ENCODE measurements at places on chromosomes 12 and 14.

- no peak for DNase-seq
- H3K27me3 ChIP-seq, result no peaks in the 10 kb centered on the region
- H3K4me3 ChIP-seq, result no peak overlapping the region
- no peaks in the 10 kb centered on the region for H3K4me1 ChIP-seq
- no peak overlapping the region for H3K27ac ChIP-seq
These were observed 429.4 kb downstream of the DIO2 start for GRCh38 chr14:79781882-79782281.

DNA sequence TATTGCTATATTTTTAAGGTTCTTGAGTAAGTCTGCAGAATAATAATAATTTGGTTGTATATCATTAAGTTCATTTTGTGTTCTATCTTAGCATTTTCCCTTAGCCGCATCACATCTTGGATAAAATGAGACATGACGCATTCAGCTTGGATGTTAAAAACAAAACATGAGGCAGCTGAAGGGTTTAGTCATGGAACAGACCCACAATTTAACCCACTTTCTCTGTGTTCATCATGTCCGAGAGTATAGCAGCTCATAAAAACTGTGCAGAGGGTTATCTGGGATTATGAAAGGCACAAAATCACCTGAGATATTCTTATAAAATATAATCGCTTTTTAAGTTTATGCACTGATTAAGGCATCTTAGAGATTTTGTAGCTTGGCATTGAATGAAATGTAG, 219.3 kb downstream of the TRHDE start:
- no peaks in the 10 kb centered on the region for H3K27me3 ChIP-seq
- no peak for DNase-seq
- no peaks in the 10 kb centered on the region for H3K4me1 ChIP-seq

GRCh38 chr12:121512561-121512960, 68.3 kb downstream of the KDM2B start:
- no peak overlapping the region for H3K4me3 ChIP-seq
- peaks cover 69% of the 10 kb centered on the region for H3K36me3 ChIP-seq
- H3K27me3 ChIP-seq, result no peaks in the 10 kb centered on the region
- H3K4me1 ChIP-seq, result peaks cover 23% of the 10 kb centered on the region

DNA sequence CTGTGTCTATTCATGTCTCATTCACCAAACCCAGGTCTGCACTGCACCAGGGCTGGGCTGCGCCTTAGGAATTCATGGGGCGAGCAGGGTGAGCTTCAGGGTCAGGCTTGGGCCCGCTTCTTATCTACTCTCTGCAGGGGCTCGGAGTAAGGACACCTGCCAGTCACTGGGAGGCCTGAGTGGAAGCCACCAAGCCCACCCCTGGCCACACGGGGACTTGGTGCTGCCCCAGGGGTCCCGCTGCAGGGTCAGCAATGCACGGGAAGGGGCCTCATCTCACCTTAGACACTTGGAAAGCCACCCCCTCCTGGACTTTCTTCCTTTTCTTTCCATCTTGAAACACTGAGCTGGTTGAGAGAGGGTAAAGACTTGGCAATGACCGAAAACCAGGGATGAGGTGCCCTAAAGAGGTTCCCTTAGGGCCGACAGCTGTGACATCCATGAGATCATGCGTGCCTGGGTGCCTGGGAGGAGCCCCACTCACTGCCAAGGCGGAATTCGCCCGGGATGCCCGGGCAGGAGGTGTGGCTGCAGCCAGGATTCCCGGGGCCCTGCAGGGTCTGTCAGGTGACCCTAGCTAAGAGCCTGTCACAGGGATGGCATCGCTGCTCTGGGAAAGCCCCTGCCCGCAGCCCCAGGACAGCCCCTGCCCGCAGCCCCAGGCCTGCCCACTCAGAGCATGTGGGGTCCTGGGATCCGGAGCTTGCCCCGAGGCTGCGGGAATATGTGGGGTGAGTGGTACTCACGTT, 45.5 kb upstream of the EML1 start:
- H3K4me1 ChIP-seq, result no peaks in the 10 kb centered on the region
- no peak for DNase-seq
- no peak overlapping the region for H3K27ac ChIP-seq
- H3K27me3 ChIP-seq, result peaks cover 51% of the 10 kb centered on the region

- H3K36me3 ChIP-seq, result no peaks in the 10 kb centered on the region
- DNase-seq, result no peak
- H3K27ac ChIP-seq, result no peak overlapping the region
These were observed 620 bp upstream of the NID2 start for GRCh38 chr14:52069307-52070050.

Measured in activated B cell treated with CpG ODN at 0.5 μM for 24 hours (primary cell).